CD4-positive, CD25-positive, alpha-beta regulatory T cell (primary cell): ENCODE measurements at places on chromosomes 16 and 17.
A peak's percentile ranks its signal among the peaks of the same experiment; 100 is the strongest.

DNA sequence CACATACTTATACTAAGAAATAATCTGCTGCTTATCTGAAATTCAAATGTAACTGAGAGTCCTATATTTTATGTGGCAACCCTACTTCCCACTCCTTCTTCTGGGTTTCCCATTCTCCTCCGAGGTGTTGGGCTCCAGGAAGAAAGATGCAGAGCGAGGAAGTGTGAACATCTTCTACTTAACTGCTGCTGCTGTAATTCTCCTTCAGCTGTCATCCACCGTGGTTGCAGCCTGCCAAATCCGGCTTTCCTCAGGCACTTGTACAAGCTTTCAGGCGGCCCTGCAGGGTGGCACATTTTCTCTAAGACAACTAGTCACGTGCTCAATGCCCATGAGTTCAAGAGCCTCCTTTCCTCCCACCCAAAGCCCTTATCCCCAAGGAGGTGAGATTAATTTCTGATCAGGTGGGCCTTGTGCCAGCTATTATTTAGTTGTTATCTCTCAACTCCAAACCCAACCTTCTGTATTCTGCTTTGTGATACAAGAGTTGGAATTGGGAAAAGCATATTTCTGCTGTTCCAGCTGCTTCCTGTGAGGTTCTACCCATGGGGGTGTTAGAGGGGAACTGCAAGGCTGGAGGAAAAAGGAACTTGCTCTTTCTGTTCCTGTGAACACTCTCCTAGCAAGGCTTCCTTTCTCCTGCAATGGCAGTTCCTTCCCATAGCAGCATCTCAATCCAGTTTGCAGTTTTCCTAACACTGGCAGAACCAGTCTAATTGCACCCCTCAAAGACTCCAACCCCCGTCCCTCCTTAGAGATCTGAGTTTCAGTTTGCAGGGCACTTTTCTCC, 67.6 kb upstream of the RBBP6 start:
- DNase-seq: no peak

GRCh38 chr16:57483725-57484514, 2.4 kb downstream of the DOK4 start:
- no peak for DNase-seq

GRCh38 chr17:75153780-75154194, 525 bp downstream of the JPT1 start:
- DNase-seq: no peak

DNA sequence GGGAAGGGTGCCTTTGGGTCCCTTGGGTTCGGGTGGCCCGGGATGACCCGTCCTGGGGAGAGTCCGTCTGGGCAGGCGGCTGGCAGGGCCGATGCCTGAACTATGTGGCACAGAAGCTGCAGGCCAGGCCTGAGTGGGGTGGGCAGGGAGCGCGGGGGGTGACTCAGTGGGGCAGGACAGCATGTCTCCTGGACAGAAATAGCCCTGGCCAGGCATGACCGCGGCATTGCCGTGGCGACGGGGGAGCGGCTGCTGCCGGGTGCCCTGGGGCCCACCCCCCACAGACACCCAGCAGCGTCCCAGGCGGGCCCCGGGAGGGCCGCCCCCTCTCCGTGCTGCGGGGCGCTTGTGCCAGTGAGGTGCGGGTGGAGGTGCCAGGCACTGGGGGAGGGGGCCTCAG, 1.8 kb upstream of the C1QTNF8 start:
- DNase-seq: no peak

GRCh38 chr16:77589071-77589765, 133.1 kb upstream of the NUDT7 start:
- no peak for DNase-seq

DNA sequence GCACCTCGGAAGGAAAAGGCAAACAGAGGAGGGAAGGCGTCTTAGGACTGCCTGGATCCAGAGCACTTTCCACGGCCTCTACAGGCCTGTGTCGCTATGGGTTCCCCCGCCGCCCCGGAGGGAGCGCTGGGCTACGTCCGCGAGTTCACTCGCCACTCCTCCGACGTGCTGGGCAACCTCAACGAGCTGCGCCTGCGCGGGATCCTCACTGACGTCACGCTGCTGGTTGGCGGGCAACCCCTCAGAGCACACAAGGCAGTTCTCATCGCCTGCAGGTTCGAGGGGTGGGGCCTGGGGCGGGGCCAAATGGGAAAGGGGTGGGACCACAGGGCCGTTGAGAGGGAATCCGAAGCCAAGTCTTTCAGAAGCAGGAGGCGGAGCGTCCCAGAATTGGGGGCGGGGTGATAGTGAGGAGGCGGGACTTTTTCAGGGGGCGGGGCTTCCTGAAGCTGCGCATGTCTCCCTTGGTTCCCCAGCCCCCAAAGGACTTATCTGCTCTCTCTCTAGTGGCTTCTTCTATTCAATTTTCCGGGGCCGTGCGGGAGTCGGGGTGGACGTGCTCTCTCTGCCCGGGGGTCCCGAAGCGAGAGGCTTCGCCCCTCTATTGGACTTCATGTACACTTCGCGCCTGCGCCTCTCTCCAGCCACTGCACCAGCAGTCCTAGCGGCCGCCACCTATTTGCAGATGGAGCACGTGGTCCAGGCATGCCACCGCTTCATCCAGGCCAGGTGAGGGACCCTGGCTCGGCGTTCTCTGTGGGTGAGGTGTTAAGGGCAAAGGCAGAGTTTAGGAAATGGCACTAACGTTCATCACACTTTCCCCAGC, 939 bp downstream of the BCL6B start:
- DNase-seq: peak; percentile 88

GRCh38 chr16:1920727-1921171, 2.5 kb upstream of the HS3ST6 start:
- DNase-seq: no peak

DNA sequence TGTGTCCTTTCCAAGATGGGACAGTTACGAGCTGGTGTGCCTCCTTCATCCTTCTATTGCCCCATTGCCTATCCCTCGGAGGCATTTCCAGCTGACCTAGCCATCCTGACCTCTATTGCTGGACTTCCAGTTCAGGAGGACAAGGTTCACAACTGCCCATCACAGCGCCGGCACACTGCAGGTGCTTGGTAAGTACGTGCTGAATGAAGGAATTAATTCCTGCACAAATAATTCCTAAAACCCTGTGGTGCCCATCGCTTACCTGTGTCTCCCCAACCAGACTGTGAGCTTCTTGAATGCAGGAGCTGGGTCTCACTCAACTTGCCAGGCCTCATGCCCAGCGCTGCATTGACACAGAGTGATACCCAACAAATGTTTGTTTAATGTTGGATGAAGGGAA, 13.0 kb downstream of the ALOX15B start:
- no peak for DNase-seq

- no peak for DNase-seq
These were observed 29.7 kb upstream of the OR1A2 start for GRCh38 chr17:3167574-3167973.

DNA sequence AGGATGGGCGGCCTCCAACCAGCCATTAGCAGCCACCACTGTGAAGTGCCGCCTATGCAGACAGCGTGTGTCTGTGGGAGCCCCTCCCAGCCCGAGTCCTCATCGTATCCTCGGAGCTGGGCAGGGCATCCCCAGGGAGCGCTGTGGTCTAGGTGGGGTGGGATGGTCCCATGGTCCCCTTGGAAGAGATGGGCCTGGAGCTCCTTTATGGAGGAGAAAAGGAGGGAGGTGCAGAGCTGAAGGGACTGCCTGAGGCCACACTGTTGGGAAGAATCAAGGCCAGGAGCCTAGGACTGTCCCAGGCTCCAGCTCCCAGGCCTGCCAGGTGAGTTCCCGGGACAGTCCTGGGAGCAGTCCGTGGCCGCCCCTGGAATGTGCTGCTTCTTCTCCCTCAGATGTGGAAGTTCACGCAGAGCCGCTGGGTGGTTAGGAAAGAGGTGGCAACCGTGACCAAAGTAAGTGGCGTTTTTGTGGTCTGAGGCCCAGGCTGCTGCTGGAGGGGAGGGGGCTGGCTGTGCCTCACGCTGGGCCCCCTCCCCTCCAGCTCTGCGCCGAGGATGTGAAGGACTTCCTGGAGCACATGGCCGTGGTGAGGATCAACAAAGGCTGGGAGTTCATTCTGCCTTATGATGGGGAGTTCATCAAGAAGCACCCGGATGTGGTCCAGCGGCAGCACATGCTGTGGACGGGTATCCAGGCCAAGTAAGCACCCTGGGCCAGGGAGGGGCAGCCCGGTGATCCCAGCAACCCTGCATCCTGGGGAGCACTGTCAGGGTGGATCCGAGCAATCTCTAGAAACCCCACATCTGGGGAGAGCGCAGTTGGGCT, 27.0 kb downstream of the POLR3E start:
- no peak for DNase-seq
